ENCODE measurements at places on chromosomes 11 and 22.
A peak's percentile ranks its signal among the peaks of the same experiment; 100 is the strongest.

DNA sequence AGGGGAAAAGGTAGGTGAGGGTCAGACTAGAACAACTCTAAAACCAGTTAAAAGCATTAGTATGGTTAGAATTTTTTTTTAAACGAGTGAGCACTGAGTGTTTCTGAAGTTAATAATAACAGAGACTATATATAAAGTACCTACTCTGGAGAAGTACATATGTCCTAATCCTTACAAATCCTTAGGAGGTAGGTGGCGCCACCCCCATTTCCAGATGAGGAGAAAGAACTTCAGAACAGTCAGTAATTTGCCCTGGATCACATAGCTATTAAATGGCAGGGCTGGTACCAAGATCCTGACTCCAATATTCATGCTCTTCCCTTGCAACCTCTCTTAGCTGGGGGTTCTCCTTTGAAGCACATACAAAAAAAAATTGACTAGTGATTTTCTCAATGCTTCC lies 80.5 kb downstream of the CLPB start:
- DNase-seq: no peak

DNA sequence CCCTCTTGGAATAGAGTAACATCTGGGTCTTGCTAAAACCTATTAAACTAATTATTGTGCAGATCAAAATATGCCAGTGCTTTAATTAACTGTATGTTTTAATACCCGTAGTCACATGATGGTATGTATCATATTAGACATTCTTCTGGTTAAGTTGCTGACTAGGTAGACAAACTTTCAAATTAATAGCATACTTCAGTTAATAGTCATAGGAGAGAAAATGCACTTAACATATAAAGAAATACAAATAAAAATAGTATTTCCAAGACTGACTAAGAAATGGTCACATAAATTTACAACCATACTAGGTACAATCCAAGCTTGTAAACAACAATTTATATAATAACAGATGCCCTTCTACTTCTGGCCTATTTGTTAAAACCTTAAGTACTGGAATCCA lies 7.6 kb upstream of the EXPH5 start:
- no peak for DNase-seq

DNA sequence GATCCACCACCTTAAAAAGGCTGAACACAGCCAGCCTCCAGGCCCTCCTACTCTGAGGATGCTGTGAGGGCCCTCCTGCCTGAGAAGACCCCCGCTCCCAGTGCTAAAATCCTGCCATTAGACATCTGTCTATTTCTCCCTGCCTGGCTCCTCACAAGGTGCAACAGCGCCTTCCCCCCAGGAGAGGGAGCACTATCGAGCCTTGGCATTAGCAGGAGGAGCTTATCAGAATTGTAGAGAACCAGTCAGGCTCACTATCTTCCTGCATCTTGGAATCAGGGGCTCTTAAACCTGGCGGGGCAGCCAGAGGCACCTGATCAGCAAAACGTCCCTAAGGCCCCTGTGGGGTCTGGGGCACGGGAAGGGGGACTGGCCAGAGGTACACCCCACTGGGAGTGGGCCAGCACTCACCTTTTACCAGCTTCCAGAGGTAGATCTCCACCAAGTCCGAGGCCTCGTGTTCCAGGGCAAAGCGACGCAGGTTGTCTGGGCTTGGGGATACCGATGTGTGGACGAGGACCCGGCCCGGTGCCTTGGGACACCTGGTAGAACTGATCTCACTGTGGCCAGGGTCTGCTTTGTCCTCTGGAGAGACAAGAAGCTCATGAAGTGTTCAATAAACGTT lies 28.7 kb downstream of the CHRDL2 start:
- DNase-seq: peak; percentile 14

DNA sequence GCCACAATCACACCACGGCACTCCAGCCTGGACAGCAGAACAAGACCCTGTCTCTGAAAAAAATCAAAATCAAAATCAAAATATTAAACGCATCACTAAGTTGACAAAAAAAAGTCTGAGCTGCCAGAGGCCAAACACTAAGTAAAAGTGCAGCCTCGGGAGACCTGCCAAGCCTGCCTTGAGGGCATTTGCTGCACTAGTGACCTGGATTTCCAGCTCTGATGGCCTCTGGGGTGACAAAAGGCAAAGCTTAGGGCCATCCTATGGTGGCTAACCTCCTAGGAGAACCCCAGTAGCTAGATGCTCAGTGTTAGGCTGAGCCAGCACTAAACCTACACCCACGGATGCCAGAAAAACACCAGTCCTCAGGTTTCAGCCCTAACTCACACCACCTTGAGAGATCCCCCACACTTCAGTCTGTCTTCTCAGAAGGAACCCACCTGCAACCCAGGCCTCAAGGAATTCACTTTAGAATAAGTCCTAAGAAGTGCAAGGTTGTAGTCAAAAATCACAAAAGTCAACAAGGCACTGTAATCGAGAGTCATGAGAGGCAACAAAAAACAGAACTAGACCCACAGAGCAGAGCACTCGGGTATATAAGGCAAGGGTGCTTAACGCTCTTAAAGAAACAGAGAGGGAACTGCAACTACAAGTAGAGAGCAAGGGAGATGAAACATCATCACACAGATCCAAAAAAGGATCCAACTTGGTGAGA lies 28.6 kb downstream of the GNB1L start:
- DNase-seq: no peak

DNA sequence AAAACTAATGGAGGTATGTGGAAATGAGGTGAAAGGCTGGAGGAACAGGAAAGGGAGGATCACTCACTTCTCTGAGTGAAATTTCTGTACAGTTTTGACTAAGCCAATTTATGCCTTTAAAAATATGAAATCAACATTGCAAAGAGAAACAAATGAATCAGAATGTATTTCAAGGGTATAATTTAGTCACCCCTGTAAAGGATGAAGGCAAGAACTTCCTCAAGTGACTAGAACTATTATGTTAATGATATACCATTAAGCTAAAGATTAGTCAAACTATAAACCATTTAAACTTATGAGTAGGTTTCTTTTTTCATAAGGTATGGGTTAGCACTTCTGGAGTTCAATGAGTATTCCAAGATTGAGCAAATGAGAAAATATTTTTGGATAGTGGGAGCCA lies 184.5 kb upstream of the CHORDC1 start:
- DNase-seq: no peak

DNA sequence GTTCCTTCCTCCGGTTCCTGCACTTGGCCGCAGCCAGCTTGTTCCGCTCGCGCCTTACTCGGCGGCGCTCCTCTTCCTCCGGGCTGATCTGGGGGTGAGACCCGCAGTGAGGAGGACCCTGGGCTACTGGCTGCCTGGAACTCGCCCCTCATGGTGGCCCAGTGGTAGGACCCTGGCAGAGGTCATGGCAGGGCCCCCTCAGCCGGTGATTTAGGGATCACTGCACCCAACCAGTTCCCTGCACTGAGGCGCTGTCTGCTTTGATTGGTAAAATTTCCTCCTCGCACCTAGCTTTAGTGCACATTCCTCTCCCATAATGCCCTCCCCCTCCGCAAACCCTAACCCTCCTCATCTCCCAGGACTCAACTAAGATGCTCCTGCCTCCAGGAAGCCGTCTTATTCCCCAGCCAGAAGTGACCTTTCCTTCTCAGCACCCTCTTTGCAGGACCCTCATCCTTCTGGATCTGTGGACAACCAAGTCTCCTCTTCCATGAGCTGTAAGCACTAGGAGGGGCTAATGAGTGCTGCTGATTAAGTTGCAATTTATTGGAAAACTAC lies 3.6 kb downstream of the CCDC85B start:
- no peak for DNase-seq

GRCh38 chr22:35310556-35311550 lies 11.2 kb downstream of the TOM1 start:
- DNase-seq: no peak

DNA sequence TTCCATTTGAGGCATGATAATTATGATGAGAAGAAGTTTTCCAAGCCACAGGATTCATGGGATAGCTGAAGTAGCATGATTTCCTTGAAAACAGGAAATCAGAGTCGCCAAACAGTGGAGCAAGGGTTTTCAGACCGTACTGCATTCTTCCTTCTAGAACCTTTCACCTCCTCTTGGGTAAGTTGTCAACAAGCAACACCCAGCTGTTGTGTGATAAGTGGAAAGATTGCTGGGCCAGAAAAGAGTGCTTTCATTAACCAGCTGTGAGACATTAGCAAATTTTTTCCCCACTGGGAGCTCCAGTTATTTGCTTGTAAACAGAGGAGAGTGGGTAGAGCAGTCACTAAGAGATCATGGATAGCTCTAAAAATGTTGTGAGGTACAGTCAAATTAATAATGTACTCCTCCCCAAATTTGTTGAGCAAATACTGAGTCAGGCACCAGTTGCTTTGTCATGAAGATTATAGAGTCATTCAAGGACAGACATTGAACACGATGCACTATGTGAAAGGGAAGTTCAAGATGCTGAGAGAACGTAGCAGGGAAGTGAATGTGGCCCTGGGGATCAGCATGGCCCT lies 11.7 kb upstream of the MPEG1 start:
- no peak for DNase-seq

DNA sequence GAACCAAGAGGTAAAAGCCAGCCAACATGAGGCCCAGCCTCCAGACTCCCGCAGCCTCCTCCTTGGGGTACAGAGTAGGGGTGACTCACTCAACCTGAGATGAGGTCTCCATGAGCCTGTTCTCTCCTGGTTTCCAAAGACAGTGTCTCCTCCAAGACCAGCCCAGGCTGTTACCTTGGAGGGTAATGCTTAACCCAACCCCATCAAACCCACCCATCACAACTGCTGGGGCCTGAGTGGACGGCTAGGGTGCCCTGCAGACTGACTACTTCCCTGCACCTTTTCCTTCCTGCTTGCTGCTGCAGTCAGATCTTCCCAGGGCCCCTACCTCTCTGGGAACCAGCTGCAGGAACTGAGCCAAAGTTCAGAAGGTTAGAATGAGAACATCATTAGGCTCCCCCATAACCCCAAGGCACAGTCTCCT lies 5.1 kb upstream of the NOL12 start:
- DNase-seq: no peak

DNA sequence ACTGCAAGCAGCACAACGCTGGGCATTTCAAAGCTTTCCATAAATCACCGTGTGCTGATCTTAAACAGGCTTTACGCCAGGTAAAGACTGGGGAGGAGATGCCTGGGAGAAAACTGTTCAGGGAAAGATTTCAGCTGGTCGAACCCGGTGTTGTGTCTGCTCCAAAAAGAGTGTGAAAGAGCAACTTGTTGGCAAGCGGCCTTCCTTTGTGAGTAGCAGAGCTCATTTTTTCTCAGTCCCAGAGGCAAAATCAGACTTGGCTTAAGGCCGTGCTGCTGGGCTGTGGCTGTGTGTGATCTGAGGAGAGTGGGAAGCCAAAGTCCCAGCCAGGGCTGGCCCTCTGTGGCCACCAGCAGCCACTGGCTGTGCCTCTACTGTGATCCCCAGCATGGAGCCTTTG lies 75.7 kb upstream of the E2F8 start:
- no peak for DNase-seq

DNA sequence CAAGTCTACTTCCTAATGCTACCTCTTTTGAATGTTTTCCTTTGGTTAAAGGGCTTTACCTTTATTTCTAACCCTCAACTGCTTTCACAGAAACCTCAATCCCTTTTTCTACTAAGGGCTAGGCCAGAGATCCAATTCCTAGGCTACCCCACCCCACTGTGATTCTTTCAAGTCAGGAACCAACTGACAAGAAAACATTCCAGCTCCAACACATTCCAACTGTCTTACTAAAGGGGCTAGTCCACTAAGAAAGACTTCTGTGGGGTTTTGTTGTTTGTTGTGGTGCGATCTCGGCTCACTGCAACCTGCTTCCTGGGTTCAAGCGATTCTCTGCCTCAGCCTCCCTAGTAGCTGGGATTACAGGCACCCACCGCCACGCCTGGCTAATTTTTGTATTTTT lies 151.3 kb downstream of the APOL5 start:
- no peak for DNase-seq

GRCh38 chr22:25406510-25407210 lies 157.8 kb upstream of the GRK3 start:
- no peak for DNase-seq

GRCh38 chr11:19578871-19579270 lies 133.8 kb upstream of the NAV2 start:
- no peak for DNase-seq

DNA sequence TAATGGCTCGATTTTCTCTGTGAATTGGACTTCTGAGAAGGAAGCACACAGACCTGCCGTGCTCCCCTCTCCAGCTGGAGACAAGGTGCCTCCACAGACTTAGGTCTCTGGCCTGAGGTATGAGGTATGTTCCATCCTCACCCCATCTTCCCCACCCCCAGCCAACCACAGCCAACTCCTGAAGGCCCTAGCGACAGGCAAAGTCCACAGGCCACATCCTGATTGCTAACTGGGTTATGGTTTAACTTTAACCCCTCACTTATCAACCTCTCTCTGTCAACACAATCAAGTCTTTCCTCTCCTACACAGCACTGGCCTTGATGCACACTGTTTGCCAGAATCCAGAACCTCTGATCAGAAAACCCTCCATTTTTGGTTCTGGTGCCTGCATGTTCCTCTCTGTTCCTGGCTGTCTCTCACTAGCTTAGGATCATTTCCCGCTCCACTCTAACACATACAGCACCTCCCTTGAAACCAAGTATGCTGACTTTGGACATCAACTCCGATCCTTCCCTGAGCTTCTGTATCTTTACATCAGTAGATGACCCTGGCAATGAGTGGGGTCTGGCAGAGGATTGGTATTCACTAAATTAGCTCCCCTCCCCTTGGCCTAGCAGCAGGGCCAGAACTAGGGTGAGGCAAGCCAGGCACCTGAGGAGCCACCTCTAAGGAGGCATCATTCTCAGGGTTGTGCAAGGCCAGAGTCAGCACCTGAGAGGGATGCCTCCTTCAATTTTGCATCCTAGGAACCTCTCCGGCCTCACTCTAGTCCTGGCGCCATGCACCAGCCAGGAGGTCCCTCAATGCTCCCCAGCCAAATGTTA lies 22.0 kb downstream of the JAML start:
- no peak for DNase-seq

Measured in bone marrow (tissue), 2 donors.